ENCODE measurements at places on chromosomes 16 and 17.

GRCh38 chr17:11302401-11303186 is 61.6 kb downstream of the SHISA6 start:
- no peak for DNase-seq

DNA sequence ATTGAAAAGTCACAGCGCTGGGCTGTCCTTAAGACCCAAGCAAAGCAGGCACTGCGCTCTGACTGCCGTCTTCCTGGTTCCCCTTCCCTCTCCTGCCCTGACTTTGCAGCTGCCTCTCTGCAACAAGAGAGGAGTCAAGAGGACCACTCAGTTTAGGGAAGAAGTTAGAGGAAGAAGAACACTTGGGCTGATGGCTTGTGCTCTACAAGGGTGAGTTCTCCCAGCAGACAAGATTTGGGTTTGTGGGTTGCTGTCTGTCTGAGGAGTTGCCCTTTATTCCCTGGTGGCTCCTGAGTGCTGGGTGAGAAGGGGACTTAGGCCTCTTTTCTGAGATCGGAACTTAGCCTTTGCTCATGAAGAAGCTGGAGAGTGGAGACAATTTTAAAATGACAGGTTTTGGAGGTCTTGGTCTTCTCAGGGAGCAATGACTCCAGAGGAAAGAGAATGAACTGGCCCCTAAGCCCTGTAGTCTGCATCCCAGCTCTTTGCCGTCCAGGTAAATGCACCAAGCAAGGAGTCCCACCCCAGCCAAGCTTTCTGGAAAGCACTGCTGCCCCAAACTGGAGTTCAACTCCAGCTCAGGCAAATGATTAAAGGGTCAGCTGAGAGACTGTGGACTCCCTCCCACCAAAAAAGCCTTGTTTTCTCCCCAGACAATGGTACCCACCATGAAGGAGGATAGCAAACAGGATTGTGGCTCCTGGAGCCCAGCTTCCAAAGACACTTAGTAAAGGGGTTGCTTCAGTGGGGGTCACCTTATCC is 2.7 kb upstream of the HOXB9 start:
- DNase-seq: no peak

- DNase-seq: no peak
Observed at GRCh38 chr17:54968988-54969332, 395 bp downstream of the STXBP4 start.

DNA sequence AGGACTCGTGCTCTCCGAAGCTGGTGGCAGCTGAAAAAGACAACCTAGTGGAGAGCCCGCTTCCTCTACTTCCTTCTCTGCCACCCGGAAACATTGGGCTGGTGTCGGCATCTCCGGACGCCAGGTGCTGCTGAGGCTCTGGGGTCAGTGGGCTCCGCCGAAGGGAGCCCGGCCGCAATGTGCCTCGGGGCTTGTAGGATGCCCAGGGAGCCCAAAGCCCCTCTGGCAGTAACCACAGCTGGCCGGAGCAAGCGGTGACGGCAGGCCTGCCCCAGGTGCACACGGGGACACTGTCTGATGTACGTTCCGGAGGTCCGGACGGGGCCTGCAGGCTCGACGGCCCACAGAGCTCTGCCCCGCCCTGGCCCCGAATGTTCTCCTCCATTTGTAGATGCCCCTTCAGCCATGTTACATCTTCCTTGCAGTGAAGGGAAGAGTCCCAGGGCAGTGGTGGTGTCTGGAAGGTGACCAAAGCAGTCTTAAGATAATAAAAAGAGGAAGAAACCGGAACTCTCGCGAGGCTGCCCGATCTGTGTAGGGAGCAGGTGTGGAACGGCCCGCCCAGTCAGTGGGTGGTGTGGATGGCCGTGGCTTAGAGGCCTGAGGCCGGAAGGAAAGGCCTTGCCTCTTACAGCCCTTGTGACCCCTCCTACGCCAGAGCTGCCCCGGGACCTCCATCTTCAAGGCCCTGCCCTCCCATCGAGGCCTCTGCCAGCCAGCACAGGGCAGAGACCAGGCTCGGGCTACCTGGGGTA is 22.6 kb downstream of the NDUFAF8 start:
- no peak for DNase-seq

GRCh38 chr16:643050-643368 is 1.4 kb downstream of the MCRIP2 start:
- no peak for DNase-seq

DNA sequence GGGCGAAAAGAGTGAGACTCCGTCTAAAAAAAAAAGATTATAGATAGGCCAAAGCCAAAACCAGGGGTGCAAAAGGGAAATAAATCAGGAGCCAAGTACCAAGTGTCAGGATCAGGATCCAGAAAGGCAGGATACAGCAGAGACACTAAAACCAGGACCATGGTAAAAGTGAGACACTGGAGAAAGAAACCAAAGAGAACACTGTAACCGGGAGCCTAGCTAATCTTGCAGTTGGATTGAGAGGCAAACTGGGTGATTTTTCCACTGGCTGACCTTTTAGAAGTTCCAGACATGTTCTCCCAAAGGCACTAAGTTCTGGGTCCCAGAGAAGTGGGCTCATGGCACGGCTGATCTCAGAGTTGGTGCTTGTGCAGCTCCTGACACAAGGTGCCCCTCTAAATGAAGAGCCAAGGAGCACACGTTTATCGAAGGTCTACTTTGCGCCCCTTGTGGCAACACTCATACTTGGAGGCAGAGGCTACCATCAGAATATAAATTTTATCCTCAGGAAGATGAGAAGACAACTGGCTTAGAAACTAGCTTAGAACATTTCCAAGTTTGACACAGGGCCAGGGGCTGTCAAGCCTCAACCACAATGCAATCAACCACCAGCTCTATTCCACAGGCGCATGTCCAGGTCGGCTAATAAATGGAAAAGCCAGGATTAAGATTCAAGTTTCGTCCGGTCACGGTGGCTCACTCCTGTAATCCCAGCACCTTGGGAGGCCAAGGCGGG is 27.5 kb upstream of the HELZ start:
- no peak for DNase-seq

DNA sequence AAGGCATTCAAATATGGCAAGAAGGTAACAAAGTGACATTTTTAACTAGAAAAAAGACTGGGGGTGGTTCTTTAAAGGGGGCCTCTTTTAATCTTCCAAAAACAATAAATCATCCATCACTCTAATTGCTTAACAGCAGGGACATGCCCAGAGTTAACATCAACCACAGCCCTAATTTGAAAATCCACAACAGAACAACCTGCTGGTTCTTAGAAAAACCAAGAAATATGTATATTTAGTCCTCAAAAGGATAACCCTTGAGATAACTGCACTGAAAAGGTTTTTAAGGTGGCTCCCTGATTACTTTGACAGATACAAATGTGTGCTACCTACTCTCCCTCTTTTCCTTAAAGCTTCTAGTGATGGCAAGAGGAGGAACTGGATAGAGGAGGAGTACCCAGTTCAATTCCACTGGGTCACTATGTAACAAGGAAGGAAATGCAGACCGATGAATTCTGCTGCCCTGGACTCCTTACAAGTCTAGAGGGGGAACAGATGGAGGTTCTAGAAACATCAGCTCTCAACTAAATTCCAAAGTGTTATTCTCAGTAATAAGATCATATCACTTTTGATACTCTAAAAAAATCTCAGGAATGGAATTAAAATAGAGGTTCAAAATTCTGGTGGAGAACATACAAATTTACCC is 54.3 kb downstream of the N4BP1 start:
- no peak for DNase-seq

DNA sequence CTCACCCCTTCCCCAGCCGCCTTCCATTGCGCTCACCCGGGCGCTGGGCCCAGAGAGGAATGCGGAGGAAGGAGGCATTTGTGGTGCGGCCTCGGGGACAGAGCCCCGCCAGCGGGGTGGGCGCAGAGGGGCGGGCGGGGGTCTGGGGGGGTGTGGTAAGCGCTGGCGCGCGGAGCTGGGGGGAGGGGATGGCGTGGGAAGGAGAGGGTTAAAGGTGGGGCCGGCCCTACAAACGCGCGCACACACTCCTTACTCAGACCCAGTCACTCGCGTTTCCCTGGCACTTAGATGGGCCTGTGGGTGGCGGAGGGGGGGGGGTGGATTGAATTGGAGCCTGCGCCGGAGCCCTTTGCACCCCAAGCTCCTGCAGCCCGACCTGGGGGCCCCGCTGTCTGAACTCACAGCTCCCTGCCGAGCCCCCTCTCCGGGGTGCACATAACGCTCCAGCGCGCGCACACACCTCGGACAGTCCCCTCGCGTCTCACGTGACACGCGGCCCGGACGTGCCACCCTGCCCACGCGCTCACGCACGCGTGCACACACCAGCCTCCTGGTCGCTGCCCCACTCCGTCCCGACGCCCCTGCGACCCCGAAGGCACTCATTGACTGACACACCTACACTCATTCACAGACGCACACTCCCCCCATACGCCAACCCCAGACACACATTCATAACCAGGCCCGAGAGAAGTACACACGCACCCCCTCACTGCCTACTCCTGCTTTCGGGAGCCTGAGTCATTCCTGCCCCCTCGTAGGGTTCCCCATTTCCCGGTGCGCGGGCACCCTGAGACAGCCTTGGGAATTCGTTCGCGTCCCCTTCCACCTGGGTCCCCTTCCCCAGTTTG is 844 bp downstream of the TBKBP1 start:
- peak; percentile 90 for DNase-seq

- DNase-seq: no peak
Observed at GRCh38 chr17:54972406-54973138, 4.0 kb downstream of the STXBP4 start.

GRCh38 chr17:41494524-41494923 is 4.8 kb upstream of the KRT36 start:
- no peak for DNase-seq

- no peak for DNase-seq
Observed at GRCh38 chr16:77327717-77328116, 107.1 kb downstream of the ADAMTS18 start.

DNA sequence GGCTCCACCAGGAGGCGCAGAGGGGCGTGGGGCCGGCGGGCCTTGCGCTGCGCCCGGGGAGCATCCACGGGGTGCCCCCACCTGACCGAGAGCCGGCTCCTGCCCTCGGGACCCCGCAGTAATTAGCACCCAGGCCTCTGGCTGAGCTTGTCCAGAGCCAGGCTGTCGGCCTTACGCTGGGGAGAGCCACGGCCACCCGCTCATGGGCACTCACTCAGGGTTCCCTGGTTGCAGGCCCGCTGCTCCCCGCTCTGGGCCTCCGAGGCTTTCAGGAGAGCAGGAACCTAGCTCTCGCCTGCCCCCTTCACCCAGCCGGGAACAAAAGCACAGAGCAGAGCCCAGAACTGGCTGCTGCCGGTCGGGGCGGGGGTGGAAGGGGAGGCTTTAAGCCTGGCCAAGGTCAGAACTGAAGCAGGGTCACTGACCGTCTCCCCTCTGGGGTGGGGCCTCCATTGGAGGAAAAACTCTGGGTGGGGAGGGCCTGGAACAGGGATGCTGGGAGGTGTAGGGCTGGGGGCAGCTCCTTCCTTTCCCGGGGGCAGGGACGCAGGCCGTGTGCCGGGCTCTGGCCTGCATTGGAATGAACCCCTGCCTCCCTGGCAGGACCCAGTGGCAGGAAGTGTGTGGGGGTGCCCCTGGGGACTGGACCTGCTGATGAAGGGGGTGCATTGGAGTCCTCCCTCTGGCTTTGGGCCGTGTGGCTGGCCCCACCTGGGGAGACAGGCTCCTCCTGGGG is 12.3 kb downstream of the GLIS2 start:
- DNase-seq: peak; percentile 91

- DNase-seq: no peak
Observed at GRCh38 chr16:86466696-86467406, 43.5 kb upstream of the FOXF1 start.

DNA sequence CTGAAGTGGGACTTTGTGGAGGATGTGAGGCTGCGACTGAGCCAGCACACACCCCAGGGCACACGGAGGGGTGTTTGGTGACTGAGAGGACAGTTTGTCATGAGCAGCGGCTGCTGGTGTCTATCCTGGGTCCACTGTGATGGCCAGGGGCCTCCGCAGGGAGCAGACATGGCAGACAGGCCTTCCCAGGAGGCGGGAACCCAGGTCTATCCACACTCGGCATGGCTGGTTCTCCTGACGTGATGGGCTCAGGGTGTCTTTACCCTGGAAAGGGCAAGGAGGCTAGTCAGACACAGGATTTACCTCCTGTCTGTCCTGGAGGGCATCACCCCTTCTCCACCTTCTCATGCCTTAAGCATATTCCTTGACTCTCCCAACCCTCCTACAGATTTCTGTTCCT is 671 bp upstream of the CD300C start:
- no peak for DNase-seq

GRCh38 chr16:75319513-75320411 is 68.3 kb upstream of the BCAR1 start:
- no peak for DNase-seq

- no peak for DNase-seq
Observed at GRCh38 chr16:26491101-26491670, 575.5 kb upstream of the C16orf82 start.

DNA sequence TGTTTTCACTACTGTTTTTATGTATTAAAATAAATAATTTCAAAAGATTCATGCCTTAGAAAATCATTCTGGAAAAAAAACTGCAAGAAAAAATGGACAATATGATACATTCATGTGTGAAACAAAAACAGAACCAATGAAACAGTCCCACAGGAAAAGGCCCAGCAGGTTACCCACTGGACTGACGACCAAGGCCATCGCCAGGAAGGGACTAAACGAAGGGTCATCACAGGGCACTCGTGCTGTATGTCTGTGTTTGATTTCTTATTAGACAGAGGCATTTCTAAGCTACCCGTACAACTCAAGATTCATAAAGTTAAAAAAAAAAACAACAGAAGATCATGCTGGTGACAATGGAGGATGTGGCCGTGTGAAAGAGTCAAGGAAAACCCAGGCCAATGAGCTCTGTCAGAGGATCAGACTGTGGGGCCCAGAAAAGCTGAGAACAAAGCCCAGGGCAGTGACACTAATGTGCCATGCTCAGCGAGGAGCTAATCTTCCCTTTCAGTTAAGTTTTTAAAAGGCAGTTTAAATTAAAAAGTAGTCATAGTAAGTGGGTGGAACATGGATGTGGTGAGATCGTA is 31.8 kb downstream of the NSMCE1 start:
- no peak for DNase-seq

- no peak for DNase-seq
Observed at GRCh38 chr17:64774888-64775540, 112.9 kb upstream of the SMURF2 start.

- no peak for DNase-seq
Observed at GRCh38 chr17:60542071-60542470, 16.0 kb upstream of the APPBP2 start.

DNA sequence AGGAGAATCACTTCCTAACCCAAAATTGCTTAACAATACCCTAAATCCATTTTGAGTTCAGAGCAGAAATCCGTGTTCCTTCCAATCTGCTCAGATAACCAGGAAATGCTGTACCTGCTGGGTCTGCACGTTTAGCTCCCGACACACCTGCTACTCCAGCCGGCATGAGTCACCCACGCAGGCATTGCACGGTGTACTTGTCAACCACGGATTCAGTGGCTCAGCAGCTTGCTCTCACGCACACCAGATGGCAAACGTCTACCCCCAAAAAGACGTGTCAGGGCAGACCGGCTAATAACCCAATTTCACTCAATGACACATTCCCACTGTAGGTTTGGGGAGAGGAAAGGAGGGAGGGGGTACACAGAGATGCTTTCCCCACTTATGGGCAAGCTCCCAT is 468.1 kb downstream of the SOX9 start:
- peak; percentile 76 for DNase-seq

GRCh38 chr17:33210285-33210684 is 82.8 kb downstream of the ASIC2 start:
- peak; percentile 69 for DNase-seq

Measured in spinal cord (tissue), 10 donors.